ENCODE measurements at places on chromosomes 16 and 17.
A peak's percentile ranks its signal among the peaks of the same experiment; 100 is the strongest.

DNA sequence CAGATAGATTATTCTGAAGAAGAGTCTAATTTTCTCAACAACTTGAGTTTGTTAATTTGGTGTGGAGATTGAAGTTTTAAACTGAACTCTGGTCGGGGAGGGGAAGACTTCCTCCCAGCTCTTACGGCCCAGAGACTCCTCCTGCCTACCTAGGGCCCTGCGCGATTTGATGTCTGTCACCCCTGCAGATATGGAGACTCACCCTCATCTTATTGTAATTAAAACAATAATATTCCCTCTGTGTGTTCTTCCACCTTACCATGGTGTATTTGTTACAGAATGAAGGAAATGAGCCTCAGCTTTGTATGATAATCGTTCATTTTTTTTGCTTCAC lies 184.4 kb upstream of the CACNG5 start:
- DNase-seq: no peak

DNA sequence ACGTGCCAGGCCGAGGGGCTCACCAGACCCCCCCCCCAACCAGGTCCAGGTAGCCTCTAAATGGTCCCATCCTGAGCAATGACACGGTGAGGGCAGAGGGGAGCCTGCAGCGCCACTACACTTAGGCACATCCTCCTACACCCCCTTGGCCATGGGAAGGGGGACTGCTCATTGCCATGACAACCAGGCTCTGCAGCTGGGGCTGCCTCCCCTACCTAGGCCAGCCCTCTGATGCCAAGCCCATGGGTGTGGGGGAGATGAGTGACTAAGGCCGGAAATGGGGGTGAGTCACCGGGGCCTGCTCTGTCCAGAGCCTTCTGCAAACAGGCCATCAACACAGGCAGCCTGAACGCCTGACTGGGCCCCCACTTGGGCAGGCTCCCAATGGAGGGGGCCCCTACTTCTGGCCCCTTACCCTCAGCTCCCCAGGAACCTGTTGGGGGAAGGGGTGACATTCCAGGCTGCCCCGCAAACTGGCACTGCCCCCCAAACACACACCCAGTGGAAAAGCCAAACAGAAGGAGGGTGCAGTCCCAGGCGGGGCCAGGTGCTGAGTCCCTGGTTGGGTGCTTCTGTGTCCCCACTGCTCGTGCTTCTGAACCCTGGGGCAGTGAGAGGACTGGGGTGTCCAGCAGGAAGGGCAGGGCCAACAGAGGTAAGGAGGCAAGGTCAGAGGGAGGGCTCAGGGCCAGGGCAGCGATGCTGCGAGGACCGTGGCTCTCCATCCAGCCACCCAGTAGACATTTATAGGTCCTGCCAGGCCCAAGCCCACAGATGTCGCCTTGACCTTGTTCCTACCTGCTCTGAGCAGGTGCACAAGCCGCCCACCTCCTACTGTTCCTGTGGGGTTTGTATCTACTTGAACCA lies 8.2 kb downstream of the PLCD3 start:
- DNase-seq: peak; percentile 55

GRCh38 chr17:29140631-29141513 lies 39.3 kb downstream of the MYO18A start:
- DNase-seq: peak; percentile 84

DNA sequence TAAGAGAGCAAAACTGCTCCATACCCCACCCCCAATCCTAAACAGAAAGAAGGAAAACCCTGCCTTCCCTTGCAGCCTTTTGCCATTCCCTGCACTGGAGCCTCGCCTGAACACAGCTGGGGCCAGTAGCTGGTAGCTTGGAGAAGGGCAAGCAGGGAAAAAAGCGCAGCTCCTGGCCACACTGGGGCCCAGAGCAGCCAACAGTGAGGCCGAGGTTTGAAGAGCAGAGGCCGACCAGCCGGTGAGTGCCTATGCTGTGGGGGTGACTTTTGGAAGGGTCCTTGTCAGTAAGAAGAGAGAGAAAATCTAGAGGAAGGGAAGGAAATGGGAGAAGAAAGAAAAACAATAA lies 3.2 kb upstream of the HOXB9 start:
- DNase-seq: no peak

DNA sequence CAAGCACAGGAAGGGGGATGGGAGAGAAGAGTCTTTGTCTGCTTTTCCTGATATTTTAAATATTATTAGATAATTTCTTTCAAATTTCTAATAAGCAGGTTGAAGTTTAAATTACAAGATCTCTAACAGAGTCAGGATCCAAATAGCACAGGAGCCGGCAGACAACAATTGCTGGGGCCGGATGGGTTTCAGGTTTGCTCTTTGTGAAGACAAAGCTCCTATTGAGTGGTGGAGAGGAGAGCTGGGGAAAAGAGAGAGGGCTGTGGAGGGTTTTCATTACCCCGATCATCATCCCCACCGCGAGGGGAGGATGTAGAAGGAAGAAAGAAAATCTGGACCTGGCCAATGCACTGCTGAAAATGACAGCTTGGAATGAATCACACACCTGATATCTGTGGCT lies 197.3 kb downstream of the SOX9 start:
- DNase-seq: no peak

DNA sequence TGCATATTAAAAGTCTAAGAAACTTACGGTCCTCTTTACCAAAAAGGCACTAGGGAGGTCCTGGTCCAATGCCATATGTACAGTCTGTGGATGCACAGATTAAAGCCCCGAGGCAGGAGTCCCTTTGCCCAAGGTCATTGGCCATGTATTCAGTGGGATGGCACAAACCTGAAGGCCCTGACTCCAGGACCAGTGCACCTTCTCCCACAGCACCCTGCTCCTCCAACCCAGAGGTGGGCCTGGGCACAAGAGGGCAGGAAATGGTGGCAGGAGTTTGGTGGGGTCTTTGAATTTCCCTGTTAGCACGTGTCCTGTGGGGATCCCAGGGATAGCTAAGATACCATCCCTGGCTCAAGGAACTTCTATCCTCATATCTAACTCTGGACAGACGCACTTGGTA lies 28.5 kb downstream of the TLE7 start:
- no peak for DNase-seq

DNA sequence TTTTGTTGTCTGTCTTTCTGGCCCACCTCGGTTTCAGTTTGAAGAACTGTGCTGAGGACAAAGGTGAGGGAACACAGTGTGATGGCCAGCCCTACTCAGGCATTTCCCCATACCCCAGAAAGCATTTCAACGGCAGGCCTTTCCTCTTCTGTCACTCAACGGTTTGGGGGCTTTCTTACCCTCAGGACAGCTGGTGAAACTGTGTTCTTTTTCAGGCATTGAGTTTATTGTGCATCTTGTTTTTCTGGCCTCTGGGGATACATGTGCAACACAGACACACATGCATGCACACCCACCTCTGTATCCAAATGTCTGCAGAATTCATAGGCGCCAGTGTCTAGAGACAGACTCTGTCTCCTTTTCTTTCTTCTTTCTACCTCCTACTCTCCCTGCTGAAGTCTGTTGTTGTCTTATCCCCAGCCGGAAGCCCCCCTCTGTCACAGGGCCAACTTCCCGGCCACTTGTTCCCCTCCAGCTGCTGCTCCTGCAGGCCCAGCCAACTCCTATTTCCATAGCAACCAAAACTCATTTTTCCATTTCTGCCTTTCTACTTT lies 17.0 kb downstream of the CHD9 start:
- DNase-seq: peak; percentile 62

DNA sequence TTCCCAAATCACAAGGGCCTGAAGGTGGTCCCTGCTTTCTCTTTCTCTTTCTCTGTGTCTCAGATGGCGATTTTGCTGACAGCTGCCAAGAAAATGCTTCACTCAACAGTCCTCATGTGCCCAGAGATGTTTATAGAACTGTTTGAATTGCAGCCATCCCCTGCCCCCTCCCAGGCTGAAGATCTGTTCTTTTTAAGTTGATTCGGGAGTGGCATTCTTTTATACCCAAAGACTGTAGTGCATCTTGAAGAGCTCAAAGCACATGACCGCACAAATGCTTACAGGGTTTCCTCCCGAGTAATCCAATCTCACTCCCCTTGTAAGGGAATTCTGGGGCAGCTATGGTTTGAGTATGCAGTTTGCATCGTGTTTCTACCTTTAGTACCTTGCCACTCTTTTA lies 75.7 kb downstream of the SEC14L1 start:
- no peak for DNase-seq

GRCh38 chr16:83972256-83973008 lies 4.4 kb downstream of the NECAB2 start:
- no peak for DNase-seq

DNA sequence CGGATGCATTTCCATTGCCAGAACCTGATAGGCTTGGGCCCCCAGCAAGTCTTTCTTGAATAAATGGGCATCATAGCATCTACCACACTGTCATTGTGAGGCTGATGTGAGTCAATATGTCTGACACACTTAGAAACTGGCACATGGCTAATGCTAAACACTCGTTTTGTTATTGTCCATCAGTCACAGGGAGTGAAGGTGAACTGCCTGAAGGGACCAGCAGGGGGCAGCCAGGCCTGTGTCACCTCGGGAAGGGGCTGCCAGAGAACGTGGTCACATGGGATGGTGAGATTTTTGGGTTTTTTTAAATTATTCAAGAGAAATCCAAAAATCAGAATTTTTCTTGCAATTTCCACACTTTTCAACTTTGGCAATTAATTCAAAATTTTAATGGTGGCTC lies 831 bp upstream of the RCVRN start:
- no peak for DNase-seq

DNA sequence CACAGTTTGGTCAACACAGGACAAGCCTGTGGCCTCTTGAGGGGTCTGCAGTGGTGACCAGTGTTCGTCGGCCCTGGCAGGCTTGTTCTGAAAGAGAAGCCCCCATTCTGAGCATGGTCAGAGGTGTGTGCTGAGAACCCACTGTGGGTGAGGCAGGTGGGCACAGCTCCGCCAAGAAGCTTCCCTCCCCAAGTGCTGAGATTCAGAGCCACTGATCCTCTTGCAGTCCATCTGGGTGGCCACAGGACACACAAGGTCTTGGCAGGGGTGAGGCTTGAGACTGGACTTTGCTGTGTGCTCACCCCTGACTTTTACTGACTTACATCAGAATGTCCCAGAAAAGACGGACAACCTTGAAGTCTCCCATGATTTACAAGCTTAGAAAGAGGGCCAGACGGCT lies 18.7 kb downstream of the MPRIP start:
- no peak for DNase-seq

DNA sequence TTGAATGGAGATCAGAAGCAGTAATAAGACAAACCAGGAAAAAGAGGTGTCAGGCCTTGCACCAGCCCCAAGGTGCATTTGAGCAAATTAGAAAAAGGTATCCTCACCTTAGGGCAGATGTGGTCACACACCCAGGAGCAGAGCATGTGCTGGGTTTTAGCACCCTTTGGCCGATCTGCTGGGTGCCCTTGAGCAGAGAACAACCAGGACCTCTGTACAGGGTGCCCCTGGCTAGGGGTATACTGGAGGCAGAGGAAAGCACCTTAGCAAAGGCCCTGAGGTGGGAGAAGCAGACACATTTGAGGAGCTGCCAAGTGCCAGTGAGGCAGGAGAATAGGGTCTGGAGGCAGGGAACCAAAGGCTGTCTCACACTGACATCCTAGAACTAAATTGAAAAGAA lies 67.0 kb downstream of the IQCK start:
- no peak for DNase-seq

- DNase-seq: no peak
These were observed 462.0 kb downstream of the CDH11 start for GRCh38 chr16:64659866-64660265.

DNA sequence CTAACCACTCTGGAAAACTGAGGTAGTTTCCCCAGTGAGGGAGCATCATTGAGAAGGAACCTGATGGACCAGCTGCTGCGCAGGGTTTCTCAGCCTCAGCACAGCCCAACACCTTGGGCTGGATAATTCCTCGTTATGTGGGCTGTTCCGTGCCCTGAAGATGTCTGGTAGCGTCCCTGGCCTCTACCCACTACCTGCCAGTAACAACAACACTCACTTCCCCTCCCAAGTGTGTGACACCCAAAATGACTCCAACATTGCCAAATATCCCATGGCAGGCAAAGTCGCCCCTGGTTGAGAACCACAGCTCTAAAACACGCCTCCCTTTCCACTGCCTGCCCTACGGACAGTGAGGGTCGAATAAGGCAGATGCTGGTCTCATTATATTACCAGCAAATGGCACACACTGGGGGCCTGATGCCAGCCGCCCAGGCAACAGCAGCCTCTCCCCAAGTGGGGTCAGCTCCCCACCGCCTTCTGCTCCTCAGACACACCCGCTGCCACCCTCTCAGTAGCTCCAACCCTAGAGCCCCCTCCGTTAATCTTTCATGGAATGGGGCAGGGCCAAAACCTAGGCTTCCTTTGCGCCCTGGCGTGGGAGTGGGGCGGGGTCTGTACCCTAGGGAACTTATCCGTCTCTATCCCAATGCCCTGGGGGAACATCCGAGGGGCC lies 1.0 kb downstream of the RHBDF2 start:
- no peak for DNase-seq

- DNase-seq: no peak
These were observed 46.3 kb downstream of the CCDC42 start for GRCh38 chr17:8698162-8698971.

DNA sequence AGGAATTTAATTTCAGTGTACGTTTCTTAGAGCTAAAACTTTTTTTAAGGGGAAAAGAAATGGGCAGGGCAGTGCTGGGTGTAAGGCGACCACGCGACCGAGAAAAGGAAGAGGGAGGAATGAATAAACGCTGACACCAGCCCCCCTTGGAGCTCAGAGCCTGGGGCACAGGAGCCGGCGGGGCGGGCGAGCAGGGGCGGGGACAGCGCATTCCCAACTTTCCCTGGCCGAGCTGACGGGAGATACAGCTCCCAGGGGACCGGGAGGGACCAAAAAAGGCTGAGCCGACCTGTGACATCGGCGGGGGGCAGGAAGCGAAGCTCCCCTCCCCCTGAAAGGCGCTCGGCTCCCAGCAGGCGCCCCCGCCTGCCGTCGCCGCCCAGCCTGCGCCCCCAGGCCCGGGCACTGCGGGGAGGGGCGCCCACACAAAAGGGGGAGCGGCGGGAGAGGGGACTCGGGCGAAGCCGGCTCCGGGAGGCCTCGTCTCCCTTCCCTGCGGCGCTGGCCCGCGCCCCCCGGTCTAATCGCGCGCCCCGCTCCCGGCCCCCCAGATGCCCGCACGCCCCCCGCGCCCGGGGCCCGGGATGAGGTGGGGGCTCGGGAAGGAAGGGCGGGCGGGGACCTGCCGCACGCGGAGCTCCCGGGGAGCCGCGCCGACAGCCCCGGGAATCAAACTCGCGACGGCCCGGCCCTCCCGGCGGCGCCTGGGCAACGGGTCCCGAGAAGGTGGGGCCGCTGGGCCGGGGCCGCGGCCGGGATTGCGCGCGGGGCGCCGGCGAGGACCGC lies 622 bp downstream of the CUEDC1 start:
- no peak for DNase-seq

- no peak for DNase-seq
These were observed 36.4 kb downstream of the HSD17B2 start for GRCh38 chr16:82071421-82071820.

GRCh38 chr16:28858421-28858820 lies 5.2 kb upstream of the SH2B1 start:
- DNase-seq: no peak

All from Kasumi-1 (cell line).